ENCODE measurements at places on chromosomes 5 and 9. TPM values are rescaled to one million over a fixed set of nuclear protein-coding genes. Genes with fewer than 3 reads are reported as not detected.

Gene OR1J2
- not detected for total RNA-seq

Gene GAPVD1
- total RNA-seq, result 11.4 TPM

Gene LHX3
- total RNA-seq, result 0.10 TPM

Gene SELENOP
- total RNA-seq, result 0.18 TPM

Gene CTXN3
- total RNA-seq, result not detected

Gene PROB1
- total RNA-seq, result 0.20 TPM

Gene SLC6A18
- total RNA-seq, result not detected

Gene ATOX1
- 204 TPM for total RNA-seq

Gene GNA14
- total RNA-seq, result not detected

Gene CMBL
- 21.1 TPM for total RNA-seq

Gene S100Z
- not detected for total RNA-seq

Measured in A549 treated with Hydrocortisone at 1 μM for 4 hours (cell line).